Chondrocyte (in vitro differentiated cells): ENCODE measurements at places on chromosomes 2 and 18. TPM values are rescaled to one million over a fixed set of nuclear protein-coding genes. Genes with fewer than 3 reads are reported as not detected.

FHOD3 gene
- 8.2 to 9.9 TPM (median 8.9 TPM) in 3 replicates for total RNA-seq

VWA3B gene
- total RNA-seq, result not detected in 3 replicates

SLC16A14 gene
- total RNA-seq, result 4.9 to 5.4 TPM (median 4.9 TPM) in 3 replicates

ABCG5 gene
- not detected in 3 replicates for total RNA-seq

FAM161A gene
- total RNA-seq, result 2.9 to 3.6 TPM (median 3.5 TPM) in 3 replicates

- no peaks in the 10 kb centered on the region for H3K27me3 ChIP-seq
- no peaks in the 10 kb centered on the region for H3K4me1 ChIP-seq
- H3K27ac ChIP-seq, result no peak overlapping the region
- H3K4me3 ChIP-seq, result no peak overlapping the region
- H3K36me3 ChIP-seq, result peaks cover 46% of the 10 kb centered on the region
Measured at GRCh38 chr2:229768235-229768634, 53.9 kb upstream of the DNER start.

- no peaks in the 10 kb centered on the region for H3K36me3 ChIP-seq
- no peak overlapping the region for H3K4me3 ChIP-seq
- peaks cover 12% of the 10 kb centered on the region for H3K4me1 ChIP-seq
- H3K27me3 ChIP-seq, result no peaks in the 10 kb centered on the region
Measured at GRCh38 chr2:221467610-221468009, 104.5 kb downstream of the EPHA4 start.

DNA sequence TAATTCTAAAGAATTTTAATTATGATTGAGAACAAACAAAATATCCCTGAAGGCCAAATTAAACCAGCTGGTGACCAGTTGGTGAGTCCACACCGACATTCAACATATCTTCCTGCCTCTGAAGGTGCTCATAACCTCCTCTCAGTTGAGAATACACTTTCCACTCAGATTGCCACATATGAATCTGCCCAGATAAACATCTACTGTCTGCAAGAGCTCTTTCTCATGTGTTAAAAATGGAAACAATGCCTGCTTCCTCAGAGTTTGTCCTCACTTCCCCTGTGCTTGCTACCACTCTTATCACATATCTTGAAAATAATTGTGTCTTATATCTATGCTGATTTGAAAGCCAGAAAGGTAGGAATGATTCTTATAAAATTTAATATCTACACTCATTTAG lies 177.7 kb upstream of the GULP1 start:
- peaks cover 4% of the 10 kb centered on the region for H3K4me1 ChIP-seq
- H3K27ac ChIP-seq, result no peak overlapping the region
- H3K36me3 ChIP-seq, result no peaks in the 10 kb centered on the region
- H3K4me3 ChIP-seq, result no peak overlapping the region
- no peak for DNase-seq

- no peak overlapping the region for H3K27ac ChIP-seq
- H3K4me3 ChIP-seq, result no peak overlapping the region
- peaks cover 23% of the 10 kb centered on the region for H3K27me3 ChIP-seq
- H3K36me3 ChIP-seq, result no peaks in the 10 kb centered on the region
- H3K4me1 ChIP-seq, result no peaks in the 10 kb centered on the region
Measured at GRCh38 chr2:2302359-2302758, 28.7 kb downstream of the MYT1L start.

DNA sequence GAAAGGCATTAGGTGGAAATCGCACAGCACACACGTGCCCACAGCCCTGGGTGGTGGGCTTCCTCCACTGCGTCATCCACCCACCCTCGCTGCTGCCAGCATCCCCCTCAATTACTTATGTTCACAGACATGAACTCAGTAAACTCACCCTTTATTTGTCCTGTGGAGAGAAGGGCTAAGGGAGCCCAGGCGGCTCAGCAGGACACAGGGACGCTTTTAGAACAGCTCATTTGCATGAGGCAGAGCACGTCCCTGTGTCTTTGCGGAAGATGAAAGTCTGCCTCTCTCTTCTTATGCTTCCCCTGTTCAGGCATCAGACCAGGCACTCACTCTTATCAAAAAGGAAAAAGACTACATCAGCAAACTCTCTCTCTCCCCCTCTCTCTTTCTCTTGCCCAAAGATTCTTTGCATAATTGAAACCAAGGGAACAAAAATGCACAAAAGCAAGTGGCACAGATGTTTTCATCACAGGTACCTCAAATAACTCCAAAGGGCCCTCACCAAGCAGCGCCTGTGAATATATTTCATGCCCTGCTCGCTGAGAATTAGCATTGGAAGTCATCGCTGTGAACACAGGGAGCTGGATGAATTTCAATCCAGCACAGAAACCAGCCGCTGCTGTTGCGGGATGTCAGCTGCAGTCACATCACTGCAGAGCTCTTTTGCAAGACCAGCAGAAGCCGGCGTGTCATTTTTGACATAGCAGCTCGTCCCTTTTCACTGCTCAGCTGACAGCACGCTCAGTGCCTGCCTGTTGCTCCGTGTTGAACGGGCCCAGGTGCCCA lies 376.3 kb upstream of the MYT1L start:
- H3K27ac ChIP-seq, result no peak overlapping the region
- DNase-seq, result peak; percentile 26
- H3K27me3 ChIP-seq, result peaks cover 16% of the 10 kb centered on the region
- no peaks in the 10 kb centered on the region for H3K36me3 ChIP-seq
- H3K4me1 ChIP-seq, result no peaks in the 10 kb centered on the region

DNA sequence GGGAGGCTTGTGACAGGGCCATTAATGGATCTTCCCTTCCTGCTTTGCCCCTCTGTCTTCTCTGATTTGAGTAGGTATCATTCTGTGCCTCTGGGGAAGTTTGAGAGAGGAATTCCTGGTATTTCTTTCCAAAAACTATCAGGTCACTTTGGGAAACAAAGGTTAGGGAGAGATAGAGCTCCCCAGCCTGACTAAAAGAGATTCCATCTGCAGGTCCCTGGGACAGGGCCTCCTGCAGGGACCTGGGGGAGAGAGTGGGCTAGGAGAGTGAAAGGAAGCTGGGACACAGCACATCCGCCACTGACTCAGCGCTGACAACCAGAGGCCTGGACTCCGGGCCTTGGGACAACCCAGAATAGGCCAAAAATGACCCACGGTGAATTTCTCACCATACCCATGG lies 6.4 kb downstream of the GALNT14 start:
- no peak for DNase-seq
- peaks cover 2% of the 10 kb centered on the region for H3K36me3 ChIP-seq
- H3K4me3 ChIP-seq, result no peak overlapping the region
- H3K27me3 ChIP-seq, result peaks cover 62% of the 10 kb centered on the region

GRCh38 chr2:99597616-99598015 lies 107.8 kb upstream of the REV1 start:
- no peak for DNase-seq
- H3K36me3 ChIP-seq, result peaks cover 6% of the 10 kb centered on the region
- H3K4me3 ChIP-seq, result no peak overlapping the region
- H3K4me1 ChIP-seq, result peaks cover 27% of the 10 kb centered on the region

DNA sequence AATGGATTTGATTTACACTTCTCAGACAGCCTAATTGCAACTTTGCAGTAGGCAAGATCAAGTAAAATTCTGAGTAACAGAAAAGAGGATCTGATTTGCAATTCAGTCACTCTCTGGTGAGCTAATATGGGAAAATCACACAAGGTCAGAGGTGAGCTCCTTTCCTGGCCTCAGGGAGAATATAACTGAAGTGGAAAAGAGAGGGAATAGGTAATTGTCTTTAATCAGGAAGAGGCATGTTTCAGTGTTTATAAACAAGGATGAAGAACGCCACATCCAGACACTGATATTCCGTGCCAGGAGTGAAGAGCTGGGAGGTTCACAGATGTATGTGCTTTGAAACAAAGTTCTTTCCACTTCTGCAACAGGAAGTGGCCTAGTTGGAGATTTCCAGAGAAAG lies 127.1 kb downstream of the ETAA1 start:
- peaks cover 2% of the 10 kb centered on the region for H3K27me3 ChIP-seq
- H3K36me3 ChIP-seq, result no peaks in the 10 kb centered on the region
- no peak overlapping the region for H3K4me3 ChIP-seq
- no peak overlapping the region for H3K27ac ChIP-seq
- DNase-seq, result no peak
- no peaks in the 10 kb centered on the region for H3K4me1 ChIP-seq

DNA sequence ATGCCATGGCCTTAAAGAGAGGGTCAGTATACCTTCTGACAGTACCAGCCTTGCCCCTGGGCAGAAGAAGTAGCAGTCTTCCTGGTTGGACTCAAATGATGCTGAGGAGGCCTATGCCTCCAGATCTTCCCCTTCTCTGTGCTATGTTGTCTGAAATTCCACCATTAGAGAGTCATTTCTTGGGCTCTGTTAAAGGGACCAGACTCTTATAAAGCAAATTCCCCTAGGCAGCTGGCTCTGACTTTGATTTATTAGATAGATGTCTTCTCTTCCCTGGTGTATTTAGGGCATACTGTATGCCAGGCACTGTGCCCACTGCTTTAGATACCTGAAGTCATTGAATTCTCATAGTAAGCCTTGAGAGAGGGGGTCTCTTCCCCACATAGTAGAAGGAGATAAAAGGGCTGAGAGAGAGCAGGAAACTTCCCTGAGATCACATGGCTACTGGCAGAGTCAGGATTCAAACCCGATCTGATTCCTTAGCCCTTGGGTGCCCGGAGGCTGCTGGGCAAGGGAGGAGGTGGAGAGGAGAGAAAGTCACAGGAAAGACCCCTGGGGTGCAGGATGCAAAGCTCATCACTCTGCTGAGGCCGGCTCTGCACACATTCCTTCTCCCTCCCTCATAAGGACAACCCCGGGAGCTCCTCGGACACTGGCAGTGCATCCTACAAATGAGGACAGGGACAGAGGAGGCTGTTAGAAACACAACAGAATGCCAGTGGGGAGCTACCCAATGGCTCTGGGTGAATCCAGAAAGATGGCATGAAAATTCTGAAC lies 23.0 kb downstream of the COPS9 start:
- peaks cover 4% of the 10 kb centered on the region for H3K36me3 ChIP-seq
- peaks cover 22% of the 10 kb centered on the region for H3K27me3 ChIP-seq
- no peak overlapping the region for H3K4me3 ChIP-seq
- no peaks in the 10 kb centered on the region for H3K4me1 ChIP-seq
- no peak overlapping the region for H3K27ac ChIP-seq

DNA sequence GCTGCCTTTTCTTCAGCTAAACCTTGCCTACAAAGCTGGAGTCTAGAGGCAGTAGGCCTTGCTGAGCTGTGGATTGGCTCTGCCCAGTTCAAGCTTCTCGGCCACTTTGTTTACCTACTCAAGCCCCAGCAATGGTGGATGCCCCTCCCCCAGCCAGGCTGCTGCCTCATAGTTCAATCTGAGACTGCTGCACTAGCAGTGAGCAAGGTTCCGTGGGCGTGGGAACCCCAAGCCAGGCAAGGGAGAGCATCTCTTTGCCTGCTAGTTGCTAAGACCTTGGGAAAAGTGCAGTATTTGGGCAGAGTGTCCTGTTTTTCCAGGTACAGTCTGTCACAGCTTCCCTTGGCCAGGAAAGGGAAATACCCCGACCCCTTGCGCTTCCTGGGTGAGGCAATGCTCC lies 68.9 kb downstream of the VAPA start:
- H3K27me3 ChIP-seq, result no peaks in the 10 kb centered on the region
- H3K36me3 ChIP-seq, result peaks cover 9% of the 10 kb centered on the region
- H3K4me1 ChIP-seq, result no peaks in the 10 kb centered on the region
- no peak overlapping the region for H3K27ac ChIP-seq
- no peak overlapping the region for H3K4me3 ChIP-seq

- no peak overlapping the region for H3K27ac ChIP-seq
- no peak overlapping the region for H3K4me3 ChIP-seq
- H3K4me1 ChIP-seq, result peaks cover 5% of the 10 kb centered on the region
- H3K27me3 ChIP-seq, result peaks cover 8% of the 10 kb centered on the region
- H3K36me3 ChIP-seq, result no peaks in the 10 kb centered on the region
Measured at GRCh38 chr18:79851489-79851888, 53.8 kb downstream of the KCNG2 start.

GRCh38 chr2:60551240-60552077 lies 2.0 kb downstream of the BCL11A start:
- H3K36me3 ChIP-seq, result no peaks in the 10 kb centered on the region
- H3K4me3 ChIP-seq, result peak overlapping the region; percentile 91
- peaks cover 7% of the 10 kb centered on the region for H3K27me3 ChIP-seq
- peaks cover 29% of the 10 kb centered on the region for H3K4me1 ChIP-seq

DNA sequence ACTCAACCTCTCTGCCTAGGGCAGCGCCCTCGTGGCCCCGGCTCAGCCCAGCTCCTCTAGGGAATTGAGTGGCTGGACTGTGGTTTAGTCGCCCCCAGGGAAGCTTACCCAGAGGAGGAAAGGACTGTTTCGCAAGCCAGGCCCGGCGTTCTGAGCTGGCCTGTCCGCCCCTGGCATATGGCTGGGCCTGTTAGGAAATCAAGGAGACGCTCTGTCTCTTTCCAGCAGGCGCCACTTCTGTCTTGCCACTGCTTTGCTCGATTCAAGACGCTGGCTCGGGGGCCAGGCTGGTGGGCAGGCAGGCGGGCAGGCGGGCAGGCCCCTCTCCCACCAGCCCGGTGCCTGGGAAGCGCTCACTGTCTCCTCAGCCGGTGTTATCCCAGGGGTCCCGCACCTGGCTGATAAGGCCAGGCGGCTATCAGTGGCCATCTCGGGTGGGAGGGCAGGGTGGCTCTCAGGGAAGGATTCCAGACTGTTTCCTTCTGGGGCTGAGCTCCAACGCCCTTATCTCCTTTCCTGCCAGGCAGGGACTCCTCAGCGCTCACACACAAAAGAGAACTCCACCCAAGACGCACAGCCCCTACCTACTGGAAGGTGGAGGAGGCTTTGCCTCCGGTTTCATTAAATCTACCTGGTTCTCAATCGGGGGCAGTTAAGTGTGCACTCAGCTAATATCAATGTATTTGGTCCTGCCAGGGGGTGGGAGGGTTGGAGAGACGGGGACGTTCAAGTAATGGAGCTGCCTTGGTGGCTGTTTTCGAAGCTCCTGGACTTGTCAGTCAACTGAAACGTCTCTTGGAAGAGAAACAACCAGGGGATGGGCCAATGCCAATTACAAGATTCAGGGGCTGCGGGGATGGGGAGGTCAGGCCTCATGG lies 109.1 kb downstream of the SMAD7 start:
- H3K4me1 ChIP-seq, result peaks cover 85% of the 10 kb centered on the region
- no peaks in the 10 kb centered on the region for H3K27me3 ChIP-seq
- H3K27ac ChIP-seq, result peak overlapping the region; percentile 85
- H3K4me3 ChIP-seq, result no peak overlapping the region
- peak; percentile 77 for DNase-seq

GRCh38 chr2:67260343-67261277 lies 136.5 kb upstream of the ETAA1 start:
- H3K4me3 ChIP-seq, result peak overlapping the region; percentile 6
- H3K36me3 ChIP-seq, result no peaks in the 10 kb centered on the region
- H3K4me1 ChIP-seq, result peaks cover 36% of the 10 kb centered on the region
- no peak for DNase-seq

- no peaks in the 10 kb centered on the region for H3K36me3 ChIP-seq
- peak overlapping the region; percentile 81 for H3K4me3 ChIP-seq
- peaks cover 23% of the 10 kb centered on the region for H3K4me1 ChIP-seq
- peak overlapping the region; percentile 51 for H3K27ac ChIP-seq
- H3K27me3 ChIP-seq, result peaks cover 16% of the 10 kb centered on the region
- DNase-seq, result no peak
Measured at GRCh38 chr18:69401226-69401971, 711 bp downstream of the DOK6 start.
